ENCODE measurements at places on chromosomes 6 and 20.
A peak's percentile ranks its signal among the peaks of the same experiment; 100 is the strongest.

DNA sequence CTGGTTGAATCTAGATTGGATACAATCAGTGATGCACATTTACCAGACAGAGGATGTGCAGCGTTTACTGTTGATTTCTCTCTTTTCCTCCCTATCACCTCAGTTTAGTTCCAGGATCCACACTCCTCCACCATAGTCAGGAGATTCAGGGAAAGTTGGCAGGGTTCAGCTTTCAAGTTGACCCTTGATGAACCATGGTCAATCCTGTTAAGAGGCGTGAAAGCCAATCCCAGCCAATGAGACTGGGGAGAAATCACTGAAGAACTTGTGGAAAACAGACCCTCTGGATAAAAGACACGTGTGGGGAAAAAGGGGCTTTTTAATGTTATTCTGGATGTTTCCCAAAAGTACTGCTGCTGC, 19.2 kb upstream of the SCP2D1 start:
- DNase-seq = no peak

DNA sequence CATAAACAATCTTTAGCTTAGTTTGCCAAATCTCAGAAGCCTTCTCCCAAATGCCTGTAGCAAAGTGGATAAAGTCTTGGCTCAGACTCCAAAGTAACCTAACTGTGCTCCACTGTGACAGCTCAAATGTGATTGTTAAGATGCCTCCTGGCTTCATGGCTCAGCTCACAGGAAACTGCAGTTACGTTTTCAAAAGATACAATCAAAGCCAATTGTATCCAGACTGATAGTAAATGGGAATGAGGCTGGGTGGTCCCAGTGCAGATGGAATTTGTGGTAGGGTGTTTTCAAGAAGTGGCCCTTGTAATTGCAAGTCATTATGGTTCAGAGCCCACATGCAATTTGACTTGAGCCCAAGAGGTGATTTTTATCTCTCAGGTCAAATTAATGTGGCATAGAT, 151.2 kb upstream of the TAB2 start:
- DNase-seq = no peak

- no peak for DNase-seq
Observed at GRCh38 chr6:143064271-143064670, 3.6 kb downstream of the AIG1 start.

DNA sequence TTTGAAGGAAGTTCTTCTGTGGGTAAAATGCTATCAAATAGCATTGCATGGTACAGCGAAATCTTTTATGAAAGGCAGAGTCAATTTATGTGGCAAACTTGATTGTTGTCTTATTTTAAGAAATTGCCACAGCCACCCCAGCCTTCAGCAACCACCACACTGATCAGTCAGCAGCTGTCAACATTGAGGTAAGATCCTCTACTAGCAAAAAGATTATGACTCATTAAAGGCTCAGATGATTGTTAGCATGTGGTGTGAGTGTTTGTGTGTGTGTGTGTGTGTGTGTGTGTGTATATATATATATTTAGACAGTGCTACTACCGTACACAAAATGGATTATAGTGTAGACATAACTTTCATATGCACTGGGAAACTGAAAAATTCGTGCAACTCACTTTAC, 27.8 kb downstream of the LRRN4 start:
- DNase-seq = no peak

- no peak for DNase-seq
Observed at GRCh38 chr6:32097364-32097763, 11.8 kb downstream of the TNXB start.

DNA sequence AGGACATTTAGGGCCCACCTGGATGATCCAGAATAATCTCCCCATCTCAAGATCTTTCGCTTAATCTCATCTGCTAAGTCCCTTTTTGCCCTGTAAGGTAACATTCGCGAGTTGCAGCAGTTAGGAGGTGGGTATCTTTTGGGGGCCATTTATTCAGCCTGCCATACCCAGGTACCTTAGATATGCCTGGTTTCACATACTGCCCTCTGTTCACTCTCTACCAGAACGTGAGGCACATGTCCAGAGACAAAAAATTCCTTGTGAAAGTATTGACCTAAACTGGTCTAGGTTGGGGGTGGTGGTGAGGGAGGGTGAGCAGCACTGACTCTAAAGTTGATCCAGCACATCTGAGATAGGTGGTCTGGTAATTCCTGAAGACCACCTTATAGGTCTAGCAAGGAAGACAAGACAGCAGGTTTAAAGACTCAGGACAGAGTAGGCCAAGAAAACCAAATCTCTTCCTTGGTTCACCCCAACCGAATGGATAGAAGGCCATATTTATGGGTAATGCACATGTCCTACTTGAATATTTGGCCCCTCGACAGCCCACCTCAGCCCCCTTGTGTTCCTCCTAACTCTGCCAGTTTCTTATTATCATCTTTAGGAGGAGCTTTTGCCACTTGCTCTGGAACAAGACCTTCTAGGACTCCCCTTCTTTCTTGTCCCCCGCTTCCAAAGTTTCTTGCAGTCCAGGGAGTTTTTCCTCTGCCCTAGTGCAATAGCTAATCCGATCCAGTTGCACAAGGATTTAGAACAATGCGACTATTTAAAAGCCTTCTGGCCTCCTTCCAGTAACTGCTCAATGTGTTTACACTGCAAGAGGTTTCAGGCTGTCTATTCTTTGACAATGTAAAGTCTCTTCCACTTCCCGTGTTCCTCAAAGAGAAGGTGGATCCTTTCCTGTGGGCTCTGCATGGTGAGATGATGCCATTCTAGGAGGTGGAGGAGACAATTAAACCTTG, 213.0 kb upstream of the LAMP5 start:
- no peak for DNase-seq

- DNase-seq = no peak
Observed at GRCh38 chr6:108368431-108369030, 73.7 kb downstream of the AFG1L start.

- DNase-seq = no peak
Observed at GRCh38 chr20:50959543-50960126, 1.0 kb downstream of the MOCS3 start.

GRCh38 chr6:36120979-36121786, 9.1 kb upstream of the MAPK13 start:
- peak; percentile 51 for DNase-seq

GRCh38 chr6:86937219-86938079, at the start of gene HTR1E:
TSS of gene HTR1E (plus strand) at chr6:86937528. CDS start at chr6:87015335, 77,807 bp downstream.
- no peak for DNase-seq

- no peak for DNase-seq
Observed at GRCh38 chr20:54865273-54865672, 389.9 kb downstream of the DOK5 start.

DNA sequence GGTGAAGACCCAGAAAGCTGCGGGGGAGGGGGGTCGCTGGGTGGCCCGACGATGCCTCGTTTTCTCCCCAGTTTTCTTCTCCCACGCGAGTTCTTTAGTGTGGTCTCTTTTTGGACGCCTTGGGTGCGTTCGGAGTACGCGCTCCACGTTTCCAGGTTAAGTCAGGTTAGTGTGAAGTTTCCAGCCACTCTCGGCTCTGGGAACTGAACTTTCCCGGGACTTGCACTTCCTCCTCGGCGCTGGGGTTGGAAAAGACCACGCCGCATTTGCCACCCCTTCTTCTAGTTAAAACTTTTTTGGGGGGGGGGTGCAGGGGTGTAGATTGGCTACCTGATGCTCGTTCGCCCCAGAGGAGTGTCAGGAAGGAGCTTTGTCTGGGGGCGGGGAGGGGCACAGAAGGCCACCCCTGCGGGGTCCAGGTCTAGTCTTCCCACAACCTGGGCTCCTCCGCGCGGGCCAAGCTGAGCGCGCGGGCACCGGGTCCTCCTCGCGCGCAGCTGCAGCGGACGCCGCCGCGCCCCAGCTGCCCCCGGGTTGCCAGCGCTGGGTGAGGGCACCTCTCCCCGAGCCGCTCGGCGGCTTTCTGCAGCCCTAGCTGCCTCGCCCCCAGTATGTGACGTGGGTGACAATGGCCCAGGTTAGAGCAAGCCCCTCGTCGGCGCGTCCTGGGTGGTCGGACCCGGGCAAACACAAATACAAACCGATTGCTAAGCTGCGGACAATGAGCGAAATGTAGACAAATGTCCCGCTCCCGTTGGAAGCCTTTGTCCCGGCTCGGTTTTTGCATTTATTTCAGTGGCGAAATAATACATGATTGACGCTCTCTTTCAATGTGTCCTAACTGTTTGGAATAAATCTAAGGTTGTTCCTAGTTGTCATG, 1.7 kb upstream of the NKX2-2 start:
- no peak for DNase-seq

- no peak for DNase-seq
Observed at GRCh38 chr6:56144538-56145324, 102.6 kb downstream of the COL21A1 start.

- peak; percentile 58 for DNase-seq
Observed at GRCh38 chr6:6724539-6725467, 136.3 kb downstream of the LY86 start.

DNA sequence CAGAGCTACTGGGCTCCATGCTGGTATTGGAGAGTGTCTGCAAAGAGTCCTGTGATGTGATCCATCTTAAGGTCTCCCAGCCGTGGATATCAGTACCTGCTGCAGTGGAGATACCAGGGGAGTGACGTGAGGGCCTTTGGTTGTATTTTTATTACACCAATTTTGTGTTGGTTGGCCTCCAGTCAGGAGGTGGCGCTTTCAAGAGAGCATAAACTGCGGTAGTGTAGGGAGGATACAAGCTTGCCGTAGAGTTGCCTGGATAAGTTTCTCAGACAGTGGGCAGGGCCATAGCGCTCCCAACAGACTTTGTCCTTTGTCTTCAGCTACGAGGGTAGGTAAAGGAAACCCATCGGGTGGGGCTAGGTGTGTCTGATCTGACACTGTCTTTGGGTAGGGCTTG, 113.0 kb upstream of the CEP162 start:
- no peak for DNase-seq

GRCh38 chr6:45420083-45420908, 42.6 kb upstream of the SUPT3H start:
- DNase-seq = peak; percentile 59

DNA sequence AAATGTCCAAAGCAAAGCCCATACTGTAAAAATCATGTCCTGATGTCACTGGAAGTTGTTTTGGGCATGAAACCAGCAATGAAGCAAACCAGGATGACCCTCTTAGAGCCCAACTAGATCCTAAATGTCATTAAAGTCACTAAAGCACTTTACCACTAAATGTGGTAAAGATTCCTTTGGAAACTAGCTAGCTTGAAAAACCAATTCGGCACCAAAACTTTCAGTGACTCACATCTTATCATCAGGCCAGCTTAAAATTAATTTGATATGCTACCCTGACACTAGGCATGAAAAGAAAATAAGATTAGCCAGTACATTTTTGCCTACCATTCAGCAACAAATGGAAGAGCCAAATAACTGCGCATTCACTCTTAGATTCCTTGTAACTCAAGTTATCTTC, 145.8 kb downstream of the PACRG start:
- DNase-seq = no peak

GRCh38 chr6:142478117-142478516, 176.3 kb downstream of the ADGRG6 start:
- no peak for DNase-seq

- DNase-seq = no peak
Observed at GRCh38 chr20:63169681-63170080, 46.2 kb downstream of the YTHDF1 start.

DNA sequence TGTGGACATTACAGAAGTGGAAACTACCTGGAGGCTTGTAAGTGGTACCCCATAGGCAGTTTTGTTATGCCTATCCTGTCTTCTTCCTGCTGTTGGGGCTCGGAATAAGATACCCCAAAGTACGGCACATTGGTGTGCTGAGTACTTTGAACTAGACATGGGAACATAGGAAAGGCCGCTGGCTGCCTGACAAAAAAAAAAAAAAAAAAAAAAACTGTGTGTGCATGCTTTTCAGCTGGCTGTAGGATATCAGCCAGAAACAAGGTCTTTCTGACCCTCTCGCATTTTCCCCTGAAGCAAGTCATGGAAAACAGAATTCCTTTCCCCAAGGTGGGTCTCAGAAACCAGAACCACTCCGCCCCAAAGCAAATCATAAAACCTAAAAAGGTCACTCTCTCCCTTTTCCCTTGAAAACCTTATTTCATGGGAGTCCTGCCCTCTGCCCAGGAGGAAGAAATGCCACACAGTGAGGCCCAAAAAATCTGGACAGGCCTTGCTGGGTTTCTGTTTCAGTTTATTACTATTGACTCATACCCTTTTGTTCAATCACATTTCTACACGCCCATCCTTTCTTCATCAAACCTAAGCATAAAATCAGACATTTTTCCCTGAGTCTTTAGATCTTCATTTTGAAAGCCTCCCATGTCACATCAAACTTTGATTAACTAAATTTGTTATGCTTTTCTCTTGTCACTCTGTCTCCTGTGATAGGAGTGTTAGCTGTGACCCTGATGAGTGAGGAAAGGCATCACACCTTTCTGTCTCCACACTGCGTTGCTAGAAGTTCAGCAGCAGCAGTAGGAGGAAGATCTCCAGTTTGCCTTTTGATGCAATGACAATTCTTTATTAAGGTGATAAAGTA, 17.2 kb downstream of the SLC2A12 start:
- no peak for DNase-seq

- no peak for DNase-seq
Observed at GRCh38 chr20:53399592-53400335, 193.9 kb downstream of the ZNF217 start.

DNA sequence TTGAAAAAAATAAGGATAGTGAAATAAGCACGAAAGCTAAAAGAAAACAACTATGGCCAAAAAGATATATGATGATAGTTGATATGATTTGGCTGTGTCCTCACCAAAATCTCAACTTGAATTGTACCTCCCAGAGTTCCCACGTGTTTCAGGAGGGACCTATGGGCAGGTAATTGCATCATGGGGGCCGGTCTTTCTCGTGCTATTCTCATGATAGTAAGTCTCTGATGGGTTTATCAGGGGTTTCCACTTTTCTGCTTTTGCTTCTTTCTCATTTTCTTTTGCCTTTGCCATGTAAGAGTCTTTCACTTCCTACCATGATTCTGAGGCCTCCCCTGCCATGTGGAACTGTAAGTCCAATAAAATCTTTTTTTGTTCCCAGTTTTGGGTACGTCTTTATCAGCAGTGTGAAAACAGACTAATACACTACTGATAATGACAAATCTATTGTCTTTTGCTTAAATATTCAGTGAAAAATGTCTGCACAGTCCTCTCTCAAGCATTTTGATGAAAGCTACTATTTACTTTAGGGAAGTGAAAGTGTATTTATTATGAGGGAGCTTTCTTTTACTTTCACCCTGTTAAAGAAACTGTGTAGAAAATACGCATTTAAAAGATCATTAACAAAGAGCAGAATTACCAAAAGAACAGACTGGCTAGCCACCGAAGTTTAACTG, 389.1 kb downstream of the HTR1B start:
- DNase-seq = no peak

GRCh38 chr6:3310703-3311102, 52.0 kb downstream of the PSMG4 start:
- no peak for DNase-seq
